ENCODE measurements at places on chromosomes 11 and 22. TPM values are rescaled to one million over a fixed set of nuclear protein-coding genes. Genes with fewer than 3 reads are reported as not detected.

NAALAD2 gene
- 10.0 TPM for polyA plus RNA-seq

RAPSN gene
- polyA plus RNA-seq, result not detected

BACE1 gene
- polyA plus RNA-seq, result 10.9 TPM

OR5M10 gene
- polyA plus RNA-seq, result not detected

KIAA0930 gene
- polyA plus RNA-seq, result 3.0 TPM

MS4A10 gene
- not detected for polyA plus RNA-seq

MSANTD2 gene
- 5.2 TPM for polyA plus RNA-seq

OR10AG1 gene
- polyA plus RNA-seq, result not detected
